Right atrium auricular region (tissue), 2 donors: ENCODE measurements at places on chromosomes 12 and 14. TPM values are rescaled to one million over a fixed set of nuclear protein-coding genes. Genes with fewer than 3 reads are reported as not detected.

FAM90A1 gene
- not detected for total RNA-seq

DDN gene
- total RNA-seq: 0.44 TPM

VSX2 gene
- not detected for total RNA-seq

MMP17 gene
- total RNA-seq: 3.2 TPM

SLC6A12 gene
- not detected for total RNA-seq

GRCh38 chr14:68842298-68842697, 49.4 kb upstream of the ZFP36L1 start:
- no peak for DNase-seq

DNA sequence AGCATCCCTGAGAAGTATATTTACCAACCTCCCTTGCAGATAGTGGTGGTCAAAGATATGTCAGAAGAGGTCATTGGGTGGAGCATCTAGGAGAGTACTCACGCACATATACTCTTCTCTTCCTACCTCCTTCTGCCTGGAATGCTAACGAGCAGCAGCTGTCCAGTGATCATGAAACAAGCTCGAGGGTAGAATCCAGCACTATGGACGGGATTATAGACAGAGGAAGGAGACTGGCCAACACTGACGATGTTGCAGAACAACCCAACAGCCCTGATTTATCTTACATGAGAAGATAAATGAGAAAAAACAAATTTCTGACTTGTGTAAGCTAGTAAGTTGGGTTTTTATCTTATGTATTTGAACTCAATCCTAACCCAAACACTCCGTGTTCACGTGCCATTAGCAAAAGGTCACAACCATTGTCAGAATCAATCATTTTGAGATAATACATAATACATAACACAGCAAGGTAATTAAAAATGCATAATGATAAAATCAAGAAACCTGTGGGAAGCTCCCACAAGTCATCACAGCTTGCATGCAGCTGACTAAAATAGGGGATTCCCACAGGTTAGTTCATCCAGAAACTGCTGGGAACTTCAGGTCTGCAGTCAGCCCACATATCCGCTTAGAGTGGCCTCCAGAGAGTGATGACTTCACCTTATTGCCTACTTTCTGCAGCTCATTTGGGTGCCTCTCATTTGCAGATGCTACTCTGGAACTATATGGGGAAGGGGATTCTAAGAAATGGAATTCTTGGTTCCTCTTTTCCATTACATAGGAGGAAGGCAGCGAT, 36.3 kb upstream of the STK38L start:
- DNase-seq: no peak

GRCh38 chr12:60266381-60266852, 670.6 kb downstream of the SLC16A7 start:
- no peak for DNase-seq

GRCh38 chr14:63134801-63135200, 69.4 kb upstream of the RHOJ start:
- no peak for DNase-seq

- no peak for DNase-seq
Observed at GRCh38 chr14:104919993-104920315, 4.7 kb upstream of the PLD4 start.

GRCh38 chr12:89472508-89472907, 52.1 kb downstream of the GALNT4 start:
- DNase-seq: no peak

DNA sequence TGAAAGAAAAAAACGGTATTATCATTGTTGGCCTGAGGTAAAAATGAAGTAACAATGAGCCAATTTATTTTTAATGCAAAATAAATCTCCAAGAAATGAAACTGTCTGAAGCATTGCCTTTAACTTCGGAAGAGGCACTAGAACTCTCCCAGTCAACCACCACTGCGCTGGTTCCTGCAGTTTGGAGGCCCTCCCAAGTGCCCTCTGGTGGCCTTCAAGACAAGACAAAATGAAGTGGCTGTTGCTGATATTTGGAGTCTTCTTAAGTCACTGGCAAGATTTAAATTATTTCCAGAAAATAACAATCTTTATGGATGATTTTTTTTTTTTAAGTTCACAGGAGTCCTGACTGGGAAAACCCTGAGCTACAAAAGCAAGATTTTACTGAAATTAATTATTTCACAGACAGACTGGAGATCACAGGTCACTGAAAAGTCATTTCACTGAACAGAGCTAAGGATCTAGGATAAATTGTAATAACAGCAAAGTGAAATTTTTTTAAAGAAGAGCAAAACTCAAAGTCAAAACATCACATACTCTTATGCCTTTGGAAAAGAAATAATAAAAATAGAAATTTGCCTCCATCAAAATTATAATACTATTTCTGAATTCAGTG, 58.2 kb downstream of the DICER1 start:
- DNase-seq: peak; percentile 76

GRCh38 chr14:62711351-62712023, 333.8 kb downstream of the KCNH5 start:
- no peak for DNase-seq

- no peak for DNase-seq
Observed at GRCh38 chr14:73667854-73668253, 23.1 kb downstream of the DNAL1 start.

DNA sequence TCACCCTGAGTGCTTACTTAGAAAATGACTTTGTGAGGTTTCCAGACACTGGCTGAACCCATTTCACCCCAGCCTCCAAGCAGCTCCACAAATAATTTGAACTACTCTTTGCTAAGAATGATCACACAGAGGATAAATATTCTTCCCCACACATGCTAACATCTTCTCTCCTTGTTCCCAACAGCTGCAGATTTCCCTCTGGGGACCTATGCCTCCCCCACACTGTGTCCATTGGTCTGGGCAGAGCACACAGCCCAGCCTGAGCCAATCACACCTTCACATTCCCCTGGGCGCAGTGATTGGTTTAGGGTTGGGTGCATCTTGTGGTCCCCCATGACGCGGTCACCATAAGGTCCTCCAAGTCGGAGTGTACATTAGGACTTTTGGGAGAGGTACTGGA, 6.9 kb downstream of the SDR9C7 start:
- no peak for DNase-seq

DNA sequence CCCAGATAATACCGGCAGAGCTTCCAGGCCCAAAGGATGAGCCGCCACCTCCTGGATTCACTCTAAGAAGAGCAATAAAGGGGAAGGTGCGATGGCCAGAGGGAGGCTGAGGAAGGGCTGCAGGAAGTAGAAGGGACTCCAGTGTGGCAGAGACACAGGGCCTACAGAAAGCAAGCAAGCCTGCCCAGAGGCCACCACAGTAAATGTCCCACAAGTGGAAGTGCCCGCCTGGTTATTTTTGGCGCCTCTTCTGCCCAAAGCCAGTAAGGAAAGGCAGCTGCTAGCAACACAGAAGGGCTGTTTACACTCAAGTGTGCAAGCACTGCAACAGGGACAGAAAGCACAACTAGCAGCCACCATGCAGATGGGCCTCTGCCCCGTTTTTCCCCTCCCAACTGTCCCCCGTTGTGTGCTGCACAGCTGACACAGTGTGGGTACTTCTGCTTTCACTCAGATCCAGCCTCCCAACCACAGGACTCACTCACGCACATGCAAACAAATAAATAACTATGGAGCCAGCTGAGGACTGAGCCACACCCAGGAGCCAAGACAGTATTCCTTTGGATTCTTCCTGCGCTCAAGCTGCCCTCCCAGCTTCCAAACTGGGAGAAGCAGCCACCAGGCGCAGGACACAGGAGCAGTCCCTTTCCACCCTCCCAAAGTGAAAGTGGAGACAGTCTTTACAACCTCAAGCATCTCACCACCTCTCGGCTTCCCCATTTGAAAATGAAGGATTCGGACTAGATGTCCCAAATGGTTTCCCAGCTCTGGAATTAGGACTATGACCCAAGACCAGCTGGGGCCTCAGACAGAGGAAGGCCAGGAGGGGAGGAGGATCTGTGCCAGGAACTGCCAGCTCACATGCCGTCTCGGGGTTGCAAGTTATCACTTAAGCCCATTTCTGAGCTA, 40.0 kb upstream of the PNMA1 start:
- DNase-seq: no peak

DNA sequence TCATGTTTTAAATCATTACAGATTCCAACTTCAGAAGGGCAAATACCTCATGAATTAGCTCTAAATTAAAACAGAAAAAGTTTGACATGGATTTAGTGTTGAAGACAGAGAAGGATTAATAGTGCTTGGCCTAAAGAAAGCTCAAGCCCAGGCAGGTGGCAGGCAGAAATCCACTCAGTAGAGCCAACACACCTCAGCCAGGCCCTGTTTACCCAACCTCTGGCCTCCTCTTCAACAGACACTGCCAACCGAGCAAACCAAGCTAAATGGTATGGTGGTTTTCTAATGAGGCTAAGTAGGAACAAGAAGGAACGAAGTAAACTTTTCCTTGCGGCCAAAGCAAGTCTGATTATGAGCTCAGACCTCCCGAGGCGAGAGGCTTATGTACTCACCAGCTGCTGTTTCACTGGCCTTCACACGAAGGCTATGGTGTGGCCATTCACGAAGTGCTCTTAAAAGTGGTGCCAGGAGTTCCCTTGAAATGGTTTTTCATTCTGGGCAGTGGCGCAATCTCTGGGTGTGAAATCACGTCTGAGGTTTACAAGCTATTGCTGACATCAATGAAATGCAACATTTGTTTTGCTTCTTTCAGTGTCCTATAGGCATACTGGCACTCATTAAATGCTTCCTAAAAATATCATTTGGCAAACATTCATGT, 124.1 kb upstream of the LGR5 start:
- DNase-seq: no peak

- no peak for DNase-seq
Observed at GRCh38 chr14:61146899-61147298, 134.2 kb downstream of the TMEM30B start.

DNA sequence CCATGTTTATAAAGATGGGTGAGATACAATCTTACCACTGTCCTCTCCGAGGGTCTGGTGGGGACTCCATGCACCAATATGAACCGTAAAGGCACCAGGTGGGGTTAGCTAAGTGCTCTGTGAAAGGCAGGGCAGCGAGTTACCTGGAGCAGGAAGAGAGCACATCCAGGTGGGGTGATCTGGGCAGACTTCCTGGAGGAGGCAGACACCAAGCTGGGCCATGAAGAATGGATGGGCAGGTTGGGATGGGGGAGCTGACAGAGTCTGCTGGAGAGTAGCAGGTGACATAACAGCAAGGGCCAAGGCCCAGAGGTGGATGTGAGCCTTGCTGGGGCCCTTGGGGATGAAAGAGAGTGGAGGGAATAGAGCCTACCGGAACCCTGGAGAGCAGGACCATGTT, 45.9 kb downstream of the RIN3 start:
- DNase-seq: no peak
